ENCODE measurements at places on chromosomes 7 and 10. TPM values are rescaled to one million over a fixed set of nuclear protein-coding genes. Genes with fewer than 3 reads are reported as not detected.

GRCh38 chr10:43039624-43040481, 37.0 kb upstream of the RET start:
- DNase-seq = peak; percentile 51

DNA sequence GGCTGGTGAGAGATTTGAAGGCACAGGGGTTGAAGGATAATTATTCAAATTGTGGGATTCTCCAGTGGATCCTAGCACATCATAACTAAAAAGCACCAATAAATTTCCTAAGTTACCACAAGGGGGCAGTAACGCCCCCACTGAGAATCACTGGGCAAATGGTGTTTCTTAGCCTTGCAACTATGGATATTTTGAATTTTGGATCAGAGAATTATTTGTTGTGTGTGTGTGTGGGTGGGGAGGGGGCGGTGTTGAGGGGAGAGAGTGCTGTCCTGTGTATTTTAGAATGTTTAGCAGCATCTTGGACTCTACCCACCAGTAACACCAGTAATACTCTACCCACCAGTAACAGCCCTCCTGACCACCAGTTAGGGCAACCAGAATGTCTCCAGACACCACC, 63.3 kb upstream of the PRKG1 start:
- DNase-seq = no peak

GRCh38 chr10:48494073-48494472, 110.8 kb downstream of the ARHGAP22 start:
- no peak for DNase-seq

DNA sequence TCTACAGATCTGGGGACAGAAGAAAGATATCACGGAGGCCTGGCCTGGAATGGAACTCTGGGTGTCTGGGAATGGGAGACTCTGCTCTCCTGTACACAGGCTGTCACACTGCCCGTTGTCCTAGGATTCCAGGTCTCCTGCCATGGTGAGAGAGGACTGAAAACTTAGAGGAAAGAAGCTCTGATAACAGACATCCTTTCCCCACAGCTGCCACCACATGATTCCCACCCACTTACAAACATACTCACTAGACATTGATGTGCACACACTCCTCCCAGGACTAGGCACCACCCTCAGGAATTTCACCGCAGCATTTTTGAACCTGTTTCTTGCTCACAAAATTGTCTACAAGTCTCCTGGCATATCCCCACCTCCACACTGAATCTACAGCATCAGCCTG, 5.7 kb downstream of the ZNF92 start:
- DNase-seq = no peak

GRCh38 chr7:102221961-102222360, 64.7 kb upstream of the SH2B2 start:
- DNase-seq = no peak

GRCh38 chr7:51702673-51703072, 386.1 kb upstream of the COBL start:
- no peak for DNase-seq

DNA sequence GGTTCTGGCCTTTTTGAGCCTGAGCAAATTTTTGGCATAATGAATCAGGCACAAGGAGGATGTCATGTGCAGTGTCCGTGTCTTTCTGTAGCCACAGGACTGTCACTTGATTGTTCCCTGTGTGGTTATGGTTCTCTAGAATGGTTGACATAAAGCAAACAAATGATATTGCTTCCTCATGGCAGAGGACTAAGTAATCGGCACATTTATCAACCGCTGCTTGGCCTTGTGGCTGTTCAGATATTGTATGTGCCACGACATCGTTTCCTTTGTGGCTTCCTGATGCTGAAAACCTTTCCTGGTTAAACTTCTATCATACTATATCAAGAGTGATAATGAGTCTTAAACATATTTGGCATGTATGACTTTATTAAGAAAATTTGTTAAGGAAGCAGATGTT, 598.8 kb downstream of the SUGCT start:
- no peak for DNase-seq

GRCh38 chr7:102081244-102081627, 205.4 kb upstream of the SH2B2 start:
- no peak for DNase-seq

DNA sequence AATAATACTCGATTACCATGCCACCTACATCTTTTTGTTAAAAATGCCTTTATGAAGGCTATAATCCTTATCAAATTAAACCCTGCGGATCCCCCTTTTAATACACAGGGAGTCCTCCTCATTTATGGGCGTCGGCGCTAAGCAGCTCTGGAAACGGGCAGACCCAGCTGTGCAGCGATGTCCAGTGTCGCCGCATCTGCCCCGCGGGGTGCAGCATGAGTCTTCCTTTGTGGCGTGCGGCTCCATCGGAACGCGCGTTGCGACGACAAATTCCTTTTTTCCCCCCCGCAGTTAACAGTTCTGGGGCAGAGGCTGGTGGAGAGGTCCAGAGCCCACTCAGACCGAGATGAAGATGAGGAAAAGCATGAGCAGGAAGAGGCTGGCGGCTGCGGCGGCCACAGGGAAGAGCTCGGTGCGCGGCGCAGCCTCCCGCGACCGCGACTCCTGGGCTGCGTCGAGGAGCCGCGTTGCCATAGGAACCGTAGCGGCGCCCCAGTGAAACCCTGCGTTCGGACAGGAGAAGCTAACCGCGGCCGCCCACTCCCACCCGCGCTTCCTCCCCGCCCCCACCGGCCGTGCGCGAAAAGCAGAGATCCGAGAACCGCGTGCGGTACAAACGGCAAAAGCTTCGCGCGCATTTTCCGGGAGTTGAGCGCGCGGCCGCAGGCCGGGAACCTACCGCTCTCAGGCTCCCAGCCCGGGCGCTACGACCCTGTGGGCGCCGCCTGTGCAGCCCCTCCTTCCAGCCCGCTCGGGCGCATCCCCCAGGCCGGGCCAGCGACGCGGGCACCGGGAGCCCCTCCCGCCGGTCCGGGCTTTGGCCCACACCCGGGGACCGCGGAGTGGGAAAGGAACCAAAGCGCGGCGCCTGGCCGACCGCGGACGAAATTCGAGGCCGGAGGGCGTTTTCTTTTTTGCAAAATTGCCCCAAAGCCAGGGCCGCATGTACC, 130.6 kb downstream of the SPAG6 start:
- peak; percentile 33 for DNase-seq

DNA sequence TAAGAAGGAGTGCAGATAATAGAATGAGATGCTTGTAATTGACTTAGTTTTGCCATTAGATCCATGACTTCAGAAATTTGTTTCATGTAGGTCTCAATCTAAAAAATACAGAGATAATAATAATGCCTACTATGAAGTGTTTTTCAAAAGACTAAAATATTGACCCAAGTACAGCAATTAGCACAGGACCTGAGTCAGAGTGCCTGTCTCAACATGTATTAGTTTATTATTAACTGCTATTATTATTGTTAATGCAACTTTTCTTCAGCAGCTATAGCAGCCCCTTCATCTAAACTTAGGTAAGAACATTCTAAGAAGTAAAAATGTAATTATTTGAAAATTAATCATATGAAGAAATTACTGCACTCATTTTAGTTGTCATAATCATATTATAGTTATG, 82.9 kb upstream of the HGF start:
- no peak for DNase-seq

Gene SNX10
- total RNA-seq = 1.1 TPM

DNA sequence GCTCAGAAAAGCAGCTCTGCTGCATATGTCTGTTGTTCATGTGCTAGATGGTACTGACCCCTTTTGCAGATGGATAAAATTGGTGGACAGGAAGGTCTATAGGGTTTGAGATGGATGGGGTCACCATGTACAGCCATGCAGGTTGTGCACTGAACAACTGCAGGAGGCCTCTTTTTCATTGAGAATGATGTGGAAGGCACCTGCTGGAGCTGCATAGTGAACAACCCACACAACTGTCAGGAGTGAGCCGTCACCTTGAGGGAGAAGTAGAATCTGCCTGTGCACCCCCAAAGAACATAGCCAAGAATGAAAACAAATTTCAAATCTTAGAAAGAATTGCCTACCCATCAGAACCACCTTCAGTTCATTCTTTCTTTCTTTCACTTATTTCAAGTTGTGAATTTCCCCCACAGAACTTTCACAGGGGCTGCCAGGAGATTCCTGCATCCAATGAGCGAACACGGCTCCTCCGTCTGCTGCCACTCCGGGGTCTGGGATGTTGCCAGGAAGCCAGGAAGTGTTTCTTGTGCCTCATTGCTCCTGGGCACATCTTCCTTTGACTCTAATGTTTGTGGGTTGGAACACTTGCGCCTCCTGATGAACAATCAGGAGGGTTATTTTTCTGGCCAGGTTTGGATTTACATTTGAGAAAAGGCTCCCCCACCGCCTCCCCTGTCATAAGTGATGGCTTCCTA, 53.7 kb upstream of the DOCK1 start:
- DNase-seq = no peak

Gene PON2
- total RNA-seq = 39.9 TPM

GRCh38 chr7:54429111-54429510, 113.1 kb upstream of the VSTM2A start:
- no peak for DNase-seq

- DNase-seq = no peak
Observed at GRCh38 chr10:130689743-130690626, 553.8 kb downstream of the GLRX3 start.

DNA sequence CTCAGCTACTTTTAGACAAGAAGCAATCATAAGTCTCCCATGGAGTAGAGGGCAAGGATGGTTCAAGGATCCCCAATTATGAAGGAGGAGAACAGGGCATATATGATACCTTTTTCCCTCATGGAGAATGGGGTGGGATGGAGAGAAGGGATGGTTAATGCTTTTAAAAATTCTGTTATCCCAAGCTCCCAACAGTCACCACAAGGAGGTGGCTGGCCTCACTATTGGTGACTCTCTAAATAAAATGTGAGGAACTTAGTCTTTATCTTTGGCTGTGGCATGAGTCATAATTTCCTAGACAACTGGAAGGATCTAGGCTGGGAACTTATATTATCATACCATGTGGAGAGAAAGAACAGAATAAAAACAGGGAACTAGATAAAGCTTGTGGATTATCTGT, 297.0 kb downstream of the PHTF2 start:
- DNase-seq = no peak

DNA sequence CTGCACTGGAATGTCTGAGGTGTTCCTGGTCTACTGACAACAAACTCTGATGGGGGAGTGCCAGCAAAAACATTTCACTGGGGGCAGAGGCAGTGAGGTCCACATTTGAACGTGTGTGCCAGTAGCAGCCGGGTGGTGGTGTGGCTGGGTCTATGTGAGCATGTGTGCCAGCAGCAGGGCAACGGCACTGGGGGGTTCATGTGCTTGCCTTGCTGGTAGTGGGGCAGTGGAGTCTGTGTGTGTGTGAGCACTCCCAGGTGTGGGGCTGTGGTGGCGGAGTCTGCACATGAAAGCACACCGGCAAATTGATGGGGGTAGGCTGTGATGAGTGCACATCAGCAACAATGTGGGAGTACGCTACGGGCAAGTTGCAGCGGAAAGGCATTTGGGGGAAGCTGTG, 49.4 kb upstream of the SORCS1 start:
- no peak for DNase-seq

DNA sequence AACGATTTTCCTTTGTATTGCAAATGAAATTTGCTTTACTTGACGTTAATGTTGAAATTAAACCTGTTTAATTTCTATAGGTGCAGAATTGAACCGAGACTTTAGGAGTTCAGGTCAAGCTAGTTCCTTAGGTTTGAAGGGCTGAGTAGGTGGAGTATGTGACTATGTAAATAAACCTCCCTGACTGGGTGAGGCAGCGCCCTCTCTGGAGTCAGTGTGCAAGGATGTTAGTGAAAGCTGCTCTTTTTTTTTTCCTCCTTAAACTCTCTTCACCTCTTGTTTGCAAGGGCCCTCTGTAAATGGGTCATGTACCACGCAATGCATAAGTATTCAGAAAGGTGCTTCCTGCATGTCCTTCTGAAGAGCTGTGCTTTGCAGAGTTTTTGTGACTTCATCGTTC, 33.8 kb downstream of the GALNT17 start:
- no peak for DNase-seq

- DNase-seq = no peak
Observed at GRCh38 chr10:759898-760477, 70.5 kb upstream of the DIP2C start.

Gene RAMP3
- 36.0 TPM for total RNA-seq

DNA sequence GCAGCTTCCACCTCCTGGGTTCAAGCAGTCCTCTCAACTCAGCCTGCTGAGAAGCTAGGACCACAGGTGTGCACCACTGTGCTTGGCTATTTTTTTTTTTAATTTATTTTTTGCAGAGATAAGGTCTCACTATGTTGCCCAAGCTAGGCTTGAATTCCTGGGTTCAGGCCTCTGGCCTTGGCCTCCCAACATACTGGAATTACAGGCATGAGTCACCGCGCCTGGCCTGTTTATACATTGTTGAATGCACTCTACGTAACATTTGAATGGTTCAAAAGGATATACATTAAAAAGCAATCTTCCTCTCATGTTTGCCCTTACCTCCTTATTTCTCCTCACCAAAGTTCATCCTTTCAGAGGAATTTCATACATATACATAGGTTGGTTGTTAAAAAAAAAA, 7.2 kb upstream of the SNX10 start:
- no peak for DNase-seq

DNA sequence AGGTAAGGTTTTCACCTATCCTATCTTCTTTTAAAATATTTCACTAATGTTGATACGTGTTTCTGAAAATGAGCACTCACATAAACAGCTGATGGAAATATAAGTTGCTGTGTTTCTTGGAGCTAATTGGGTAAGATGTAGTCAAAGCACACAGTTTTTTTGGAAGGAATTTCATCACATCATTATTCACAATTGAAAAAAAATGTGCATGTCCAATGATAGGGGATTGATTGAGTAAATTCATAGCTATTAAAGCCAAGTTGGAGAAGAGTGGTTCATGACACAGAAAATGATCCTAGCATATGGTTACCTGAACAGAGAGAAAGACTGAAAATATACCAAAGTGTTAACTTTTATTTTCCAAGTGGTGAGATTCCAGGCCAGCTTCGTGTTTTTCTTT, 29.6 kb downstream of the GLI3 start:
- no peak for DNase-seq

- no peak for DNase-seq
Observed at GRCh38 chr7:73366990-73367389, 39.0 kb downstream of the FKBP6 start.

Gene GRID2IP
- not detected for total RNA-seq

DNA sequence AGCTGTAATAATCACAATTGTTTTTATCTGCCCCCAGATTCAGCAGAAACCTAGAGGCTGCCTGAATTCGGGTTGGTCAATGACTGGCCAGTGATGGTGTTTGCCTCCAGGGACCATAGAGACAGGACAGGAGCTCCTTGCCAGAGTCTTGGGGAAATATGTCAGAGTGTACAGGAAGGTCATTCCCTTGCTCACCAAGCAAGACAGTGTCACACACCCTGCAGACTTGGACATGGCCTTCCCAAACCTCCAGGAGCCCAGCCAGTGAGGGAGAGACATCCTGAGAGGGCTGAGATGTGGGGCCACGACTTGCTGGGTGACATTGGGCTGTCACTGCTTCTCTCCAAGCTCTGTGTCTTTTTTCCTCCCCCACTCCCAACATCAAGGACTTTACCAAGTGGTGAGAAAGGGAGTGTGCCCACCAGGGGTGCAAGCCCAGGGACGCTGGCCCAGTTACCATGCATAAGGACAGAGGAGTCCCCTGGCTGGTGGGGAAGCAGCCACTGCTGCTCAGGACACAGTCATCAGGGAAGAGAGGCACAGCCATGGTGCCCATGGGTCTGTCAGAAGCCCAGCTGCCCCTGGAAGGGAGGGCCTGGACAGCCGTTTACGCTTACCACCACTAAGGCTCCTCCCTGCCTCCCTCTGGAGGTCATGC, 25.3 kb upstream of the C10orf53 start:
- DNase-seq = no peak

Measured in left ventricle myocardium superior (tissue), 1 donor.